ENCODE measurements at places on chromosomes 5 and 9. TPM values are rescaled to one million over a fixed set of nuclear protein-coding genes. Genes with fewer than 3 reads are reported as not detected.

CYFIP2 gene
- total RNA-seq, result 78.4 TPM

DNA sequence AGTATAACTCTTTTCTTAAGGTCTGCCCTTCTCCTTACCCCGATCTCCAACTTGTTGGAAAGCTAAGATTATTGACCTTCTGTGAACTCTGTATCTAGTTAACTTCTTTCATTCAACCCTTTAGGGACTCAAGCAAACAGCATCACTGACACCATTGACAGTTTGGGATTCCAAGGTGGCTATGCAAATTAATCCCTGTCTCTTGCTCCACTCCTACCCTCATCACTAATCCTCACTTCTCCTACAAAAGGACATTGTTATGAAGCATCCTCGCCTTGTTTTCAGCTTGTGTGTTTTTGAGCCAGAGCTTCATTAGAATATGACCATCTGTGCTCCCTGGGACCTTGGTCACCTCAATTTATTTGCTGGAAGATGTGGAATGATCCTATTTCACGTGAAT is 337.9 kb downstream of the PDE4D start:
- peaks cover 14% of the 10 kb centered on the region for H3K4me1 ChIP-seq
- H3K4me3 ChIP-seq, result no peak overlapping the region
- DNase-seq, result no peak
- H3K36me3 ChIP-seq, result no peaks in the 10 kb centered on the region
- no peaks in the 10 kb centered on the region for H3K27me3 ChIP-seq
- no peak overlapping the region for H3K27ac ChIP-seq

DNA sequence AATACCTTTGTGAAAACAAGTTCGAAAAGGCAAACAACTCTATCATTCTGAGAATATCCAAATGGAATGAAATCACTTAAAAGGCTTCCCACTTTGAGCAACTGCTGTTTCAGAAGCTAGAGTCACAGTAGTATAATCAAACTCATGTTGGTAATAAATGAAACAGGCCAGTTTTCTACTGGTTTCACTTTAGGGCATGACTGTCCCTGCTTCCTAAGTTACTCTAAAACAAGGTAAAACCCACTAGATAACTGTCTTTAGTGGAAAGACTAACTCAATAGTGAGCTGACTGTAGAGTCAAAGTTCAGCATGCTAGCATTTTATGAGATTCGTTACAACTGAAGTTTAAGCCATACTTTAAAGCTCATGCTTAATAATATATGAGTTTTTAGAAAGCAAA is 6.0 kb downstream of the CDC26 start:
- H3K4me3 ChIP-seq, result no peak overlapping the region
- H3K27ac ChIP-seq, result no peak overlapping the region
- H3K36me3 ChIP-seq, result peaks cover 28% of the 10 kb centered on the region
- DNase-seq, result no peak
- H3K27me3 ChIP-seq, result no peaks in the 10 kb centered on the region

- peak; percentile 36 for DNase-seq
- H3K4me1 ChIP-seq, result peaks cover 29% of the 10 kb centered on the region
- peak overlapping the region; percentile 91 for H3K27ac ChIP-seq
- H3K4me3 ChIP-seq, result peak overlapping the region; percentile 76
- no peaks in the 10 kb centered on the region for H3K27me3 ChIP-seq
- H3K36me3 ChIP-seq, result no peaks in the 10 kb centered on the region
Observed at GRCh38 chr5:83475391-83475863, 3.9 kb downstream of the VCAN start.

- DNase-seq, result no peak
- peaks cover 40% of the 10 kb centered on the region for H3K27me3 ChIP-seq
- H3K27ac ChIP-seq, result no peak overlapping the region
- H3K4me1 ChIP-seq, result peaks cover 13% of the 10 kb centered on the region
- H3K4me3 ChIP-seq, result no peak overlapping the region
- no peaks in the 10 kb centered on the region for H3K36me3 ChIP-seq
Observed at GRCh38 chr5:73116506-73116905, 3.9 kb upstream of the TMEM171 start.

Measured in GM23338 (cell line).